ENCODE measurements at places on chromosomes 5 and 9.

DNA sequence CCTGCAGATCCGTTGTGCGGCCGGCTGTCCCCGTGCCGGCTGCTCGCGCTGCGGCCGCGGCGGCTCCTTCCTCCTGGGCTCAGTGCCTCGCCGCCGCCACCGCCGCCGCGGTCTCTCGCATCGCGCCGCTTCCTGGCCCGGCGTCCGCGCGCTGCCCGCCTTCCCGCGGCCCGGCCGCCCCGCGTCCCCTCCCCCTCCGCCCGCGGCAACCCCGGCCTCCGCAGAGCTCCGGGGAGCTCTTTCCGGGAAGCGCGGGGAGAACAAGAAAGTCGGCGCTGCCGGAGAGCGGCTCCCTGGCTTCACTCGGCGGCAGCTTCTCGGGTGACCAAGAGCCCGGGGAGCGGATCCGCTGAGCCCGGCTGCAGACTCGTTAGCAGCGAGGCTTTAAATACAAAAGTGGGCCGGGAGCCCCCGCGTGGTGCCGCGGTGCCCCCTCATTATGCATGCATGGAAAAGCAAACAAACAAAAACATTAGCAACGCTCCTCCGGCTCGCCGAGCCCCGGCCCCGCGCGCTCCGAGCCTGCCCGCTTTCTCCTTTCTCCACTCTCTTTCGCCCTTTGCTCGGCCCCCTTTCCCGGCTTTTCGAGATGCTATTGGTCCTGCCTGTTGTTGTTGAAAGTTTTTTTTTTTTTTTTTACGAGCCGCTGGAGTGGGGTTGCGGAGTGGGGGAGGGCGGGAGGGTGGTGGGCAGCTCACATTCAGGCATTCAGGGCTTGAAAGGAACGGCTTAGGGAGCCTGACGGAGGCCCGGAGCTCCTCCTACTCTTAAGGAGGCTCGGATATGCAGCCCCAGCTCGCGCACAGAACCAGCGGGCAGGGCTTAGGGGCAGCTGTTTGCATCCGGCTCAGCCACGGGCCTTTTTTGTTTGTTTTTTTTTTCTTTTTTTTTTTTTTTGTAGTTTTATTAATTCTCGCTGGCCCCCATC, at the start of gene GAS1:
TSS of gene GAS1 (minus strand) at position 361 of the 928 bp plus-strand sequence. CDS start 727 bp downstream, outside the sequence.
- DNase-seq, result peak; percentile 22

- no peak for DNase-seq
These were observed 62.0 kb upstream of the ASS1 start for GRCh38 chr9:130382636-130383349.

DNA sequence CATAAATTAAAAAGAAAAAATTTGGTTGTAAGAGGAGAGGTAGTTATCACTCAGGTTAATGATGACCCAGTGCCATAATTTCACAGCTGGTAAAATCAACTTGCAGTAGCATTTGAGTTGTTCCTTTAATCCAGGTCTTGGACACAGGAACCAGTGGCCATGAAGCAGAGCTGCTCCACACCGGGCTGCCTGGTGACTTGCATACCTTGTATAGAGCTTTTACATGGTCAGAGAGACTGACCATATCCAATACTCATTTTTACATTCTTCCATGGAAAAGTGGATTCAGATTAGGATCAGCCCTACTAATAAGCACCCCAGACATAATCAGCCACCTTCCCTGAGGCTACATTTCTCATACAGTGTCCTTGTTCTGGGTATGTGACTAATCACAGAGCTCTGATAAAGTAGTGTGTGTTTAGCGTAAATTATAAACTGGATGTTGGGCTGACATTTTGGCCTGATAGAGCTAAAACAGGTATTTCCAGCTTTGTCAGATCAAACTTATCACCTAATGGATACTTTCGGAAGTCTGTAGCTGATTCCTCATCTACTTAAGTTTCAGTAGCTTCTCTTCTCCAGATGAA, 77.0 kb upstream of the ZSWIM6 start:
- no peak for DNase-seq

- no peak for DNase-seq
These were observed 128.6 kb downstream of the PDZD2 start for GRCh38 chr5:31767335-31768031.

DNA sequence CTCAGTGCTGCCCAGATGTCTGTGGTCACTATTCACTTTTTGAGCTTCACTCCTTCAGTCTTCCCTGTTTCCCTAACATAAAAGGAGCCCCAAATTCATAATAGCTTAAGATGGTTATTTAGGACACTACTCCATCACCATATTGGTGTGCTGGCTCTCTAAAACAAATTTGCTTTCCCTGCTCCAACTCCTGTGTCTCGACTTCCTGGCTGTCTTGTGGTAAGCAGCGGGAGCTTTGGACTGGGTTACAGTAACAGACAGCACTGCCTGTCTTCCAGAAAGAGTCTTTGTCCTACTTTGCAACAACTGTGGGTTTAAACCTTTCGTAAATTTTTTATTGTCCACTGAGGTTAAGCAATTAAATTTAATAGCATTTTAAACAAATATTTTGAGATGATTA, 389.4 kb downstream of the CDH9 start:
- no peak for DNase-seq

DNA sequence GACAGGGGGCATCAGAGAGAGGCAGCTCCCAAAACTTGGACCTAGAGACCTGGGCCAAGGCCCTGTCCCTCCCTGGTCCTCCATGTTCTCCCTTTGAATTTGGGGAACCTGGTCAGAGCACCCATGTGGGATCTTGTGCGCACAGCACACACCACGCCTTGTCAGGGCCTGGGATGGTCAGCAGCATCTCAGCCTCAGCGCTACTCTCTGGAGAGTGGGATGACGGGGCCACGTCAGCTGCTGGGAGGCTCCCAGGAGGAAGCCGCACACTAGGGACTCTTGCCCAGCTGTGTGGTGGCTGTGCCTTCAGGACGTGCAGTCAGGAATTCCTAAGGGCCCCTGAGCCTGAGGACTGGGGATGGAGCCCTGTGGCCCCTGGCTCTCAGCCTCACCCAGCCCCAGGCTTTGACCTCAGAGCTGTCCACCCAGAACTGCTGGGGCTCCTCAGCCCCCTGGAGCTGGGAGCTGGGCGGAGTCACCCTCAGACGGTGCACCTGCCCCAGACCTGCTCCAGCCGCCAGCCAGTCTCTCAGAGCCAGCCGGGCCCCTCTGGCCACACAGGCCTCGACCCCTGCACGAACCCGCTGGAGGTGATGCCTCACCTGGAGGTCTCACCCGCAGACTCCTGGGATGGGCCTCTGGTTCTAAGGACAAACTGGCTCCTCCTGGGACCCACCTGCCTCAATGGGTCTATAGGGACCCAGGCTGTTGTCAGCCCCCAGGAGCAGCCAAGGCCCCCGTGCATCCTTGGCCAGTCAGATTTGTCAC, 38.3 kb upstream of the EGFL7 start:
- DNase-seq, result no peak
